Tongue (tissue), 3 donors: ENCODE measurements at places on chromosomes 16 and 17. TPM values are rescaled to one million over a fixed set of nuclear protein-coding genes. Genes with fewer than 3 reads are reported as not detected.

ATP1B2 gene
- 0.92 TPM for total RNA-seq

KRTAP9-8 gene
- not detected for total RNA-seq

CCDC40 gene
- 4.5 TPM for total RNA-seq

HYDIN gene
- 1.2 TPM for total RNA-seq

WDR45B gene
- total RNA-seq, result 60.1 TPM

- DNase-seq, result no peak
Observed at GRCh38 chr16:10308305-10309193, 77.3 kb upstream of the ATF7IP2 start.

GRCh38 chr16:1708768-1709180, 2.8 kb downstream of the MAPK8IP3 start:
- DNase-seq, result peak; percentile 29

- peak; percentile 15 for DNase-seq
Observed at GRCh38 chr16:85798901-85799496, 345 bp downstream of the EMC8 start.

DNA sequence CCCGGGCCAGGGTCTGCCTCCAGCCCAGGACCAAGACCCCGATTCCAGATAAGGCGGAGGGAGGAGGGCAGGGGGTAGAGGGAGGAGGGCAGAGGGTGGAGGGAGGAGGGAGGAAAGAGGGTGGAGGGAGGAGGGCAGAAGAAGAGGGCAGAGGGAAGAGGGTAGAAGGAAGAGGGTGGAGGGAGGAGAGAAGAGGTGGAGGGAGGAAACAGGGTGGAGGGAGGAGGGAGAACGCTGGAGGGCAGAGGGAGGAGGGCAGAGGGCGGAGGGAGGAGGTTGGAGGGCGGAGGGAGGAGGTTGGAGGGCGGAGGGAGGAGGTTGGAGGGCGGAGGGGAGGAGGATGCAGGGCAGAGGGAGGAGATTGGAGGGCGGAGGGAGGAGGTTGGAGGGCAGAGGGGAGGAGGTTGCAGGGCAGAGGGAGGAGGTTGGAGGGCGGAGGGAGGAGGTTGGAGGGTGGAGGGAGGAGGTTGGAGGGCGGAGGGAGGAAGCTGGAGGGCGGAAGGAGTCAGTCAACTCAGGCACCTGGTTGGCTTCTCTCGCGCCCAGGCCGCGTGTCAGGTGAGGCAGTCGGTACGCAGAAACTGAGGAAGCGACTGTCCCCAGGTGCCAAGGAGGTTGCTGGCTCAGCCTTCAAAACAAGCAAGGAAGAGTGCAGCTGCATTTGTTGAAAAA, 65.2 kb downstream of the KLHDC4 start:
- no peak for DNase-seq

GRCh38 chr17:34841467-34841866, 119.8 kb downstream of the CCT6B start:
- no peak for DNase-seq

- DNase-seq, result no peak
Observed at GRCh38 chr16:22353191-22353919, 21.1 kb downstream of the CDR2 start.
